A549 (cell line): ENCODE measurements at places on chromosomes 2 and 18. TPM values are rescaled to one million over a fixed set of nuclear protein-coding genes. Genes with fewer than 3 reads are reported as not detected.
A peak's percentile ranks its signal among the peaks of the same experiment; 100 is the strongest.

GRCh38 chr2:132430895-132431294 is 14.3 kb downstream of the GPR39 start:
- DNase-seq: no peak

DNA sequence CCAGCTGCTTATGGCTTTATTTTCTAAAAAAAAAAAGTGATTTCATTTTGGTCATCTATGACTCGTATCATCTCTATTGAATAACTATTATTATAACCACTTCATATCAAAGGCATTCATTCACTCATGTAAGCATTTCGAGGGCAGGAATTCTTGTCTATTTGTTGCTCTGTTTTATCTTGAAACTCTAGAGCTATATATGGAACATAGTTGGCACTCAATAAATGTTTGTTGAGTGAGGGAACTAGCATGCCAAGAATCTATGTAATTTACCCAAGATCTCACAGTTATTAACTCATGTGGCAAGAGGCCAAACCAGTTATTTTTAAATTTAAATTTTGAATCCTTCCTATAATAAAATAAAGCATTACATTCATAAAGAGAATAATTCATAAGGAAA is 470.1 kb downstream of the TMX3 start:
- DNase-seq: no peak

DNA sequence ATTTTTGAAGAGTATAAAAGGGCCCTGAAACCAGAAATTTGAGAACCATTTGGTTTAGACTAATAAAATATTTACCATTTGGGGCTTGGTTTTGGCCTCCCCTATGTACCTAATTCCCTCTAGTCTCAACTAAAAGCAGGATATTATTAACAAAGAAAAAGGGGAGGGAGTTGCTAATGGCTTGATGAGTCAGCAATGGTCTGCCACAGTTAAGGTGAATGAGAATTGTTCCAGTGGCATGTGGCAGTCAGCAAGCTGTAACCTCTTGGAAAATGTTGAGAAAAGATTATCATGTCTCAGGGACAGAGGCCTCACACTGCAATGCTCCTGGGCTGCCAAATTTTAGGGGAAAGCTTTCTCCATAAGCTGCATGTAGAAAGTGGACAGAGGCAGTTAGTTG is 20.1 kb upstream of the SLC39A10 start:
- no peak for DNase-seq

GRCh38 chr2:30366199-30366691 is 80.8 kb upstream of the LCLAT1 start:
- no peak for DNase-seq

The TMEM200C gene
- not detected in 3 replicates for polyA plus RNA-seq

GRCh38 chr2:217314021-217314460 is 454.2 kb upstream of the TNP1 start:
- peak; percentile 19 for DNase-seq
